Stimulated activated CD8-positive, alpha-beta memory T cell treated with anti-CD3 and anti-CD28 coated beads, Interleukin-7, amount 100 ng/mL, for 24 hours (primary cell): ENCODE measurements at places on chromosomes 6 and 20.

DNA sequence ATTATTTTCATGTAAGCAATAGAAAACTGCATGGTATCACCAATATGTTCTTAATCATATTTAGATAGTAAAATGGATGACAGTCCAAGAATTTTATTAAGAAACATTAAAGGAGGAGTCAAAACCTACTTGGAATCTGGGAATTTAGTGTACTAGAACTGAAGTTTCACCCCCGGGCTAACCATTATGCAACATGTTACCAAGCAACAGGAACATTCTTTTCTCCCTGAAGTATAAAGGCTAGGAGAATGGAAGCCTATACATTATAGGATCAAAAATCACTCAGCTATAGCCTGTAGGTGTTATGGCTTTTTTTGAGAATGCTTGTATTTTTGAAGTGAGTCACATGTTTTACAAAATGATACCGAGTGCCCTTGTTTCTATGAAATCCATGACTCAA is 538.3 kb downstream of the GRIK2 start:
- no peak for DNase-seq

GRCh38 chr6:47669684-47670513 is 28.5 kb upstream of the ADGRF4 start:
- no peak for DNase-seq

DNA sequence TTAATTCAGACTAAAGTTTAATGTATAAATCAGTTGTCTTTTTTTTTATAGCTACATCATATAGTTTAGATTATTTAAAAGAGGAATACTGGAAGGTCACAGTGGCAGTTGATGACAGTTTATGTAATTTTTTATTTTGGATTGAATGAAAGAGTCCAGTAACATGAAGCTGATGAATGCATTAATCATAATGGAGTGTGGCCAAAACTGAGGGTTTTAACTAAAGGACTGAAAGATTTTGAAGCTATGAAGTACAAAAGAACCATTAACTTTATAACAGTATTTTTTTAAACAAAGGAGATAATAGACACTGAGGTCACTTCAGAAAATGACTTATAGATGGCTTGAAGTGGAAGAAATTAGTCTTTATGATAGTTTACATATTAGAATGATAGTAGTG is 41.3 kb downstream of the TRMT11 start:
- DNase-seq, result no peak

DNA sequence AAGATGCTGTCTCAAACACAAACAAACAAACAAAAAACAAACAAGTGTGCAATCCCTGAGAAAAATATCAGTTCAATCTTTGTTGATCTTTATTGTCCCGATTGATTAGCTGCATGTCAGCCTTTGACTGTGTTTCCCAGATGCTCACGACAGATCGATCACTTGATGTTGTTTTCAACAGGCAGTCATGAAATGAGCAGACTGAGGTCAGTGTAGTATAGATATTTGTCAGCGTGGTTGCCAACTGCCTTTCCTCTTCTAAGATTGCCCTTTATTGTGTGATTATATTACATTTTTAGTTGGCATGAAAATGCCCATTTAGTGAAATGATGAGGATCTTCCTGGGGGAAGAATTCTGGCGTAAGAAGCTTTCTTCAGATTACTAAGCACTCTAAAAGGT is 25.6 kb downstream of the UTRN start:
- DNase-seq, result no peak

DNA sequence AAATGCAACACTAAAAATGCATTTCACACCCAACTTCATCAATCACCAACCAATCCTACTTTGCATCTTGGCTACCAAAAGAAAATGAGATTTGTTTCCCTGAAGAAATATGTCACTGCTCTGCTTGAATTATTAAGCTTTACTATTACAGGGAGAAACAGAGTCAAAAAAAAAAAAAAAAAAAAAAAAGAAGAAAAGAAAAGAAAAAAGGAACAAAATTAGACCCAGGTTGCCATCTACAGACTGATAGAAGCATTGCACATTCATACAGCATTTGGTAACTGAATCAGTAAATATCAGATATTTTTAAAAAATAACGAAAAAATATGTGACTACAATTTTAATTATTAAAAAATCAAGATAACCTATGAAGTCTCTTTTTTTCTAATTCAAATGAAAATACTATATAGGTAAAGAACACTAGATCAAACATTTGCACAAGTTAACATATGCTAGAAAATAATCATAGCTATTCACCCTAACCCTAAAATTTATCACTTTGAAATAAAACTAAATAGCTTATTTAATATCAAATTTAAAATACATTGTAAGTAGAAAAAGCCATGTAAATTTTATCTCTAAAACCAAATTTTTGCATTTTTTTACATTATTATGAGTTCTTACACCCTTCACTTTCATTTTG is 83.3 kb downstream of the DCDC2 start:
- no peak for DNase-seq

DNA sequence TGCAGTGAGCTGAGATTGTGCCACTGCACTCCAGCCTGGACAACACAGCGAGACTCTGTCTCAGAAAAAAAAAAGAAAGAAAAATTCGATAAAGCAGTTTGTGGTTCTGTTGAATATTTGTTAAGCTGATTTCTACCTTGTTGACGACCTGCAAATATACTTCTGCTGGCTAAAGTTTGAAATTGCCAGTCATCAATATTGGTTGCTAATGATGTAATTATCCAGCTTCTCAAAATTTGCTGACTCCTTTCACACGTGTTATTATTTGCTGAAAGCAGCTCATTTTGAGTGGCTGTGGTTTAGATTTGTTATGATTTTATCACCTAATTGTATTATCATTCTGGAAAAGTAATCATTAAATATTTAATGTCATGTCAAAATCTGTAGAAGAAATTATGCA is 774.3 kb downstream of the QKI start:
- no peak for DNase-seq

- DNase-seq, result no peak
Observed at GRCh38 chr20:1895674-1896483, 672 bp downstream of the SIRPA start.

GRCh38 chr6:18101271-18101670 is 21.2 kb downstream of the NHLRC1 start:
- no peak for DNase-seq

- no peak for DNase-seq
Observed at GRCh38 chr6:107794771-107795170, 29.3 kb downstream of the SCML4 start.

DNA sequence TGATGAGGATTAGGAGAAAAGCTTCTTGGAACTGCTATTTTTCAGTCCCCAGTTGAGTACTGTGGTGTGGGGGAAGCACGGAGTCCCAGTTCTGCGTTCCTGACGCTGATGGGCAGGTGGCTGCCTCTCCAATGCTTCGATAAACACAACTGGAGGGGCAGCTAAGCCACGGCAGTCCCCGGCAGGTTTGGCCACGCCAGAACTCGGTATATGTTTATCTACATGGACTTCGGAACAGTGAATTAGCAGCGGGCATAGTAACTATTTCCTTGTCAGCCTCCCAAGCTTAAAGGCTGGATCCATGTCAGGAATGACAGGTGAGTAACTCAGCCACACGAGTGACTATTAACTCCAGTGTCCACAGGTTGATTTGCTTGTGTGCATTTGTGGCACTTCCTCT is 354.4 kb downstream of the ZFAND3 start:
- no peak for DNase-seq

- no peak for DNase-seq
Observed at GRCh38 chr6:71908162-71908765, 21.9 kb downstream of the RIMS1 start.

- DNase-seq, result no peak
Observed at GRCh38 chr6:132070356-132070755, 119.2 kb upstream of the CCN2 start.

- no peak for DNase-seq
Observed at GRCh38 chr6:51654647-51655046, 432.8 kb downstream of the PKHD1 start.

DNA sequence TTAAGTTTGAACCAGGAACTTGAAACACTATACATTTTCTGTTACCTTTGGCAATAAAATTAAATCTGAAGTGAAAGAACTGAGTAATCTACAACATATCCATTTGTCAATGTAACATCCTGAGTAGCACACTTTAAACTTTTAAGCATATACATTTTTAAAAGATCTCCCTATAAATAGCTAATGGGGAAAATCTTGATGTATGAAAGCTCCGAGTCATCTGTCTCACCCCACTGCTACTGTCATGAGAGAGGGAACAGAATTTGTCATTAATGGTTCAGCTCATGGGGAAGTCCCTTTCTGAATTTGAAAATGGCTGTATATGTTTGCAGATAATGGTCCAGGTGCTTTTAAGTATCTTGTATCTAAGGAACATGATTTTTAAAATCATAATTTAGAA is 55.2 kb upstream of the NOX3 start:
- DNase-seq, result no peak

GRCh38 chr6:36581716-36582115 is 12.4 kb upstream of the SRSF3 start:
- DNase-seq, result no peak

- no peak for DNase-seq
Observed at GRCh38 chr6:21115111-21115510, 478.4 kb upstream of the SOX4 start.

- no peak for DNase-seq
Observed at GRCh38 chr20:15643713-15644112, 929.5 kb downstream of the KIF16B start.
